ENCODE measurements at places on chromosomes 4 and X. TPM values are rescaled to one million over a fixed set of nuclear protein-coding genes. Genes with fewer than 3 reads are reported as not detected.

Gene KIT
- total RNA-seq = 7.8 TPM

Gene ABRAXAS1
- 9.0 TPM for total RNA-seq

Gene GYG2
- 377 TPM for total RNA-seq

Gene CT45A5
- total RNA-seq = not detected

Gene NDST4
- not detected for total RNA-seq

Gene SSX1
- not detected for total RNA-seq

Gene TMEM150C
- 9.2 TPM for total RNA-seq

Gene PSAPL1
- total RNA-seq = not detected

Gene ADRA2C
- 8.6 TPM for total RNA-seq

Gene HSFX4
- not detected for total RNA-seq

Gene PDGFRA
- 181 TPM for total RNA-seq

Gene MAGEA8
- not detected for total RNA-seq

Gene HSFX1
- 0.64 TPM for total RNA-seq

Gene GLRB
- total RNA-seq = 3.3 TPM

Gene KIF4A
- 0.13 TPM for total RNA-seq

Gene SPANXA2
- total RNA-seq = not detected

Gene OTC
- total RNA-seq = not detected

Gene GPM6B
- total RNA-seq = 2.3 TPM

Gene SOX3
- not detected for total RNA-seq

Gene HTN3
- total RNA-seq = not detected

Gene MAPK10
- total RNA-seq = 38.9 TPM

Gene STEEP1
- 24.6 TPM for total RNA-seq

Gene DIPK2B
- total RNA-seq = 42.8 TPM
